Ammon's horn (tissue), 1 donor: ENCODE measurements at places on chromosomes 5 and 9.
A peak's percentile ranks its signal among the peaks of the same experiment; 100 is the strongest.

DNA sequence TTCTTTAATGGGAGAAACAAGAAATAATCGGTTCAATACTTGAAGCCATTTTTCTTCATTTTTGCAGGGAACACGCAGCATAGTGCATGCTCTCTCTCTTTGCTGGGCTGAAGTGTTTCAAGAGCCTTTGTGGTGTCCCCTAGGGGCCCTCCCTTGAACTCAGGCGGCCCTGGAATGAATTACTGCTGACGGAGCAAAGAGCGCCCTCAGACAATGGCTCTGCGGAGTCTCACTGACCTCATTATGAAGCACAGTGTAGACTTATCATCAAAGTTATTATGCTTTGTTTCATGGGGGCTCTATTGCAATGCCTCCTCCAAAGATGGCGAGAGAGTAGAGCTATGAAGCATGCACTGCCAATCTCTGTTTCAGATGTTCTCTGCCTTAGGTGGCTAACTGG is 64.8 kb upstream of the ADCY2 start:
- no peak for DNase-seq

GRCh38 chr5:18325431-18325830 is 691.2 kb downstream of the TAF11L14 start:
- no peak for DNase-seq

DNA sequence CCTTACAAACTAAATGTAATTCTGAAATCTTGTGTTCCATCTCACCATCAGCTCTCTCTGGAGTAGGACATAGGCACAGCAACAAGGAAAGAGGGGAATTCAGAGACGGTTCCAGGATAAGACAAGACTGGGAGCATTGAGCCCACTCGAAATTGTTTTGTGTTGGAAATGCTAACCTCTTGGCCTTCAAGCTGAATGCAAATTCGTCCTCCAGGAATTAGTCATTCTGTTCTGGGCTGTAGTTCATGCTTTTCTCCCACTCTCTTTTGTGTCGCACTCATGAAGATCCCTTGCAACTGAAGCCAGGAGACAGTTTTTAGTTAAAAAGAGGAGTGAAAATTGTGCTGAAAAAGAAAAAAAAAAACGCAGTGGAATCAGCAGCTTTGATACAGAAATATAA is 121.7 kb upstream of the SEMA6A start:
- DNase-seq: peak; percentile 8

GRCh38 chr9:75844321-75844720 is 46.2 kb upstream of the PCSK5 start:
- no peak for DNase-seq

GRCh38 chr9:122819791-122820489 is 8.4 kb downstream of the PDCL start:
- no peak for DNase-seq

GRCh38 chr5:148828511-148829247 is 2.3 kb downstream of the ADRB2 start:
- no peak for DNase-seq

GRCh38 chr9:114315723-114316363 is 7.1 kb upstream of the ORM1 start:
- DNase-seq: no peak
